ENCODE measurements at places on chromosomes 1 and 21. TPM values are rescaled to one million over a fixed set of nuclear protein-coding genes. Genes with fewer than 3 reads are reported as not detected.

- no peak for DNase-seq
Observed at GRCh38 chr1:206748348-206749030, 22.1 kb upstream of the IL19 start.

DNA sequence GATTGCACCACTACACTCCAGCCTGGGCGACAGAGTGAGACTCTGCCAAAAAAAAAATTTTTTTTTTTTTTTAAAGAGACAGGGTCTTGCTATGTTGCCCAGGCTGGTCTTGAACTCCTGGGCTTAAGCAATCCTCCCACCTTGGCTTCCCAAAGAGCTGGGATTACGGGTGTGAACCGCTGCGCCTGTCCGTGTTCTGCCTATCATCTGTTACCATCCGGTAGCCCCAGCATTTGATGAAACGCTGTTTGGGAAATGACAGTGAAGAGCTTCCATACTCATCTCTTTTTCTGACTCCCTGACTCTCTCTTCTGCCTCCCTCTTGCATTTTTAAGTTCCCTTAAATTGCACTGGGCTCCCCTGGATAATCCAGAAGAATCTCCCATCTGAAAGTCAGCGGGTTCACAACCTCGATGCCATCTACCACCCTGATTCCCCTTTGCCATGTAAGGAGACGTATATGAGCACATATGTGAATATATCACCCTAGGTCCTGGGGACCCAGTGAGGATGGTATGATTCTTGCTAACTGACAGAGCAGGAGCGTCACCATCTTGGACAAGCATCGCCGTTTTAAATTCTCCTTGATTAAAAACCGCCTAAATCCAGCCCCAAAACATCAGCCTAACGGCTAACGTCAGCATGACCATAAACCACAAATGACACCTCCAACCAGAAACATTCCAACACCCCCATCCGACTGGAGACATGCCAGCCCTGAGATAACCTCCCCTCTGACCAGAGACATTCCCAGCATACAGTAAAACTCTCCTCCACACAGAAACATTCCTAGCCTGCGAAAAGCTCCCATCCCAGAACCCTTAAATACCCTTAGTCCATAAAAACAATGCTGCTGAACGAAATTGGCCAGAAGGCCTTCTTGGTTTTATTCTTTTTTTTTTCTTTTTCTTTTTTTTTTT is 12.4 kb downstream of the TNFRSF8 start:
- DNase-seq: no peak

DNA sequence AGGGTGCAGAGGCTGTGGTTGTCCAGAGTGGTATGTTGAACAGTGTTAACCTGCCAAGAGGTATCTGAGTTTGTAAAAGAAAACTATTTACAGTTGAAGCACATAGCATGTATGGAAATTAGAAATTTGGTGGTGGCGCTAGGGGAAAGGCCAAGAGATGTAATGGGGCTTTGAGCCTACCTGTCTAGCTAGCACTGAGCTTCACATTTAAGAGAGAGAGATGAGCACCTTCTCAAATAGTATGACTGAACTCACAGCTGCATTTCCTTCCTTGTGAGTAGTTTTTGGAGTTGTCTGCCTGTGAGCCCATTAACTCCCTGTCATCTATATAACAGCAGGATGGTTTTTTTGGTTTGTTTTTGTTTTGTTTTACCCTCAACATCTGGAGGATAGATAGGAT is 4.0 kb downstream of the CLIC4 start:
- no peak for DNase-seq

DNA sequence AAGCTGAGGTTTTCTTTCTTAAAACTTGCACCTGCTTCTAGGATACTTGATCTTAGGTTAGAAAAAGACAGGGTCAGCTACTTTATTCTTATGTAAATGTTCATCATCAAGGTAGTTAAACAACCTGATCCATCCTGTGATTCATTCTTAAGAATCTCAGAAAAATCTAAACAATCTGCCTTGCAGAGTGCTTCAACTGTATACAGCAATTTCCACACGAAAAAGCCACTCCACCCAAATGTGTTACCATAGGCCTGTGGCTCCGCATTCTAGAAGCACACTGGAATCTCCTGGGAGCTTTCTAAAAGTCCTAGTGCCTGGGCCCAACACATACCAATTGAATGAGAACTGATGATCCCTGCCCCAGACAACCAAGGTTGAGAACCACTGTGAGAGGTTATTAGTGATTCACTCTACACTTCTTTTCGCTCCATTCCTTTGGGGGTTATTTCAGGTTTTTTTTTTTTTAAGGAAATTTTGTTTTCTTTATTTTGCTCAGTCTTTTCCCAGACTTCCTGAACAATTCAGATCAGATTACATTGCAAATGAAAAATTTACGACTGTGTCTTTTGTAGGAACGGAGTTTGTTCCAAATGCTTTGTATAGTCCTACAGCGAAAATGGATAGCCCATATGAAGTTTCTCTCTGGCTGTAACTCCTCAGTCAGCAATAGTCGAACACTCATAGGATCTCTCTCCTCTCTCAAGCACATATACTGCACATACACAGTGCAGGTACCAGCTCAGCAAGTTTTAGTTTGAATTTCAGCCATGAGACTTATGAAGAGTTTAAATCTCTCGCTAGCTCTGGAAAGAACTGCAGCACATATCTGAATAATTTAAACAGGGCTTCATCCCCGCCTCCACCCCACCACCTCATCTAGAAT is 16.1 kb downstream of the SMYD2 start:
- DNase-seq: no peak

GRCh38 chr1:31069392-31069791 is 3.9 kb upstream of the PUM1 start:
- no peak for DNase-seq

- DNase-seq: no peak
Observed at GRCh38 chr21:45209046-45209445, 78.6 kb downstream of the POFUT2 start.

- no peak for DNase-seq
Observed at GRCh38 chr1:225595974-225596551, 56.9 kb downstream of the ENAH start.

GRCh38 chr1:153934746-153935145 is 11.8 kb downstream of the DENND4B start:
- no peak for DNase-seq

Gene GUK1
- total RNA-seq: 339 TPM

Gene KIF14
- 34.1 TPM for total RNA-seq

Gene UMODL1
- not detected for total RNA-seq

Gene MAGI3
- 6.4 TPM for total RNA-seq

Gene LCE1E
- total RNA-seq: not detected

Gene KCNN3
- not detected for total RNA-seq

All from activated CD8-positive, alpha-beta T cell treated with anti-CD3 and anti-CD28 coated beads, Interleukin-2, amount 10 ng/mL, durations not matched to agents 7 days and 5 days (primary cell).